Activated naive CD4-positive, alpha-beta T cell treated with anti-CD3 and anti-CD28 coated beads for 36 hours (primary cell): ENCODE measurements at places on chromosomes 16 and 17. TPM values are rescaled to one million over a fixed set of nuclear protein-coding genes. Genes with fewer than 3 reads are reported as not detected.

Gene EXOC7
- 43.5 TPM for total RNA-seq

Gene TNFRSF17
- total RNA-seq, result not detected

- peaks cover 87% of the 10 kb centered on the region for H3K4me1 ChIP-seq
- H3K36me3 ChIP-seq, result peaks cover 25% of the 10 kb centered on the region
- peak; percentile 7 for DNase-seq
- no peaks in the 10 kb centered on the region for H3K27me3 ChIP-seq
- peak overlapping the region; percentile 21 for H3K4me3 ChIP-seq
Observed at GRCh38 chr17:80781807-80782277, 209.8 kb upstream of the CHMP6 start.

Gene TBX2
- not detected for total RNA-seq

Gene TSPOAP1
- 20.0 TPM for total RNA-seq

- no peaks in the 10 kb centered on the region for H3K36me3 ChIP-seq
- no peaks in the 10 kb centered on the region for H3K4me1 ChIP-seq
- no peak overlapping the region for H3K4me3 ChIP-seq
- no peak for DNase-seq
Observed at GRCh38 chr17:12853921-12854320, 64.6 kb downstream of the ARHGAP44 start.

DNA sequence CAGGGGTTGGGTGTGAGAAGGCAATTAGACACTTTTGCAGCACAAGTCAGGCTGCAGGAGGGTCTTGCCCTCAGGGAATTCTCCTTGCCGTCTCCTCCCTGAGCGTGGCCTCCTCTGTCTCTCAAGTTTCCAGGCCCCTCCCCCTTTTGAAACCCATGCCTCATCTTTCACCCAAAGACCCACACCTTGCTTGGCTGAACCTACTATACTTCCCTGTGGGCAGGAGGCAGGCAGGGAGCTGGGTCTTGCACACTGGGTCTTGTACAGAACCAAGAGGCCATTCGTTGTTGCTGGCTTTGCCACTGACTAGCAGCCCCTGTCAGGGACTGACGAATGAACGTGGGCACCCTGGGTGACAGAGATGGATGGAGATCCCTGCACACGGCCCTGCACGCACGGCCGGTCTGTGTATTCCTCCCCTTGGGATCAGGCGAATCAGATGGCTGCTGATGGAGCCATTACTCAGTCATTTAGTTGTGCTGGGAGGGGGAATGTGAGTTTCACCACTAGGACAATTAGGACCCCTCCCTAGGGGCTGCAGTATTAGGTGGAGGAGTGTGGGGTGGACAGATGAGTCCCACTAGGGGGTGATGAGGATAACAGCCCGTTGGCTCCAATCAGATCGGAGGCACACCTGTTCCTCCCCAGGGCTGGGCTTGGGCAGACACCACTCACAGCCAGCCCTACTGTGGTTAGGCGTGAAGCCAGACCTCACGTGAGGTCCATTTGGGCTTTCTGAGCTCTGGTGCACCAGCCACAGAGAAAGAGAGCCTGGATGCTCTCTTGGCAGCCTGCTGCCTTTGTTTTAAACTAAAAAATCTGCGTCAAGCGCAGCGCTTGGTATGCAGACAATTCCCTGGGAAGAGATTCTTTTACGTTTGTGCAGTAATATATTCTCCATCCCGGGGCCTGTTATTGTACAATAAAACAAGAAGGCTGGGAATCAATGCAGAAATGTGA lies 167.7 kb upstream of the WSCD1 start:
- no peaks in the 10 kb centered on the region for H3K36me3 ChIP-seq
- no peak for DNase-seq
- H3K27ac ChIP-seq, result no peak overlapping the region
- peaks cover 4% of the 10 kb centered on the region for H3K4me1 ChIP-seq
- H3K4me3 ChIP-seq, result no peak overlapping the region

DNA sequence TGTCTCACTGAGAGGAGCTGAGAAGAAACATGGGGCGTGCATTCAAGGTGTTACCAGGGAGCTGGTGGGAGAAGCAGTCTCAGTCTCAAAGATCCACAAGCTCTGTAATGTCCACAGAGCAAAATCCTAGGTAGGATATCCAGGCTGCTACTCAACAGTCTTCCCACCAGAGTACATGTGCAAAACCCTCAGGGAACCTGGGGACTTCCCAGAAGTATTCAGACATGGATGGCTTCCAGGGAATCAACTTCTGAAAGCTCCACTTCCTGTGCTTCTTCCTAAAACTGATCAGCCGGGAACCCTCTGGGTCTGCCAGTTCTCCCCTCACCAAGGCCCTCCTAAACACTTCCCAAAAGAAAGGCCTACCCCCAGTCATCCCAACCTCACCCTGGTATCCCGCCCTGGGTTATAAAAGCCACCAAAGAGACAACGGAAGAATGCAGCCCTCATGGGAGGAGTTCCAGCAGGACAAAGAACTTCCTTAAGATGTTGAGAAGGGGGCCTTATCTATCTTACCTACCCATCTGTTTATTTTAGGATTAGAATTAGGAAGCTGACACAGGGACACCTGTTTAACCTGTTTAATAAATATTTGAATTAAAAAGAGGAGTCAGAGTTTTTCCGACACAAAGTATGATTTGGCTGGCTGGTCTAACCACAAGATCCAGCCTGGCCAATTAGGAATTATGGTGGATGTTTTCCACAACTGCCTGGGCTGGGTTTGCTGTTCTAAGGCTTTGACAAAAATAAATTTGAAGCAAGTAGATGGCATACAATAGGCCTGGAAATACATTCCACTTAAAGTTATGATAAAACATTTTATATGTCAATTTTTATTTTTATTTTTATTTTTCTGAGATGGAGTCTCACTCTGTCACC lies 37.0 kb downstream of the CUEDC1 start:
- no peak overlapping the region for H3K27ac ChIP-seq
- no peak for DNase-seq
- no peaks in the 10 kb centered on the region for H3K4me1 ChIP-seq
- H3K4me3 ChIP-seq, result no peak overlapping the region
- no peaks in the 10 kb centered on the region for H3K27me3 ChIP-seq

Gene CENPT
- 43.7 TPM for total RNA-seq

DNA sequence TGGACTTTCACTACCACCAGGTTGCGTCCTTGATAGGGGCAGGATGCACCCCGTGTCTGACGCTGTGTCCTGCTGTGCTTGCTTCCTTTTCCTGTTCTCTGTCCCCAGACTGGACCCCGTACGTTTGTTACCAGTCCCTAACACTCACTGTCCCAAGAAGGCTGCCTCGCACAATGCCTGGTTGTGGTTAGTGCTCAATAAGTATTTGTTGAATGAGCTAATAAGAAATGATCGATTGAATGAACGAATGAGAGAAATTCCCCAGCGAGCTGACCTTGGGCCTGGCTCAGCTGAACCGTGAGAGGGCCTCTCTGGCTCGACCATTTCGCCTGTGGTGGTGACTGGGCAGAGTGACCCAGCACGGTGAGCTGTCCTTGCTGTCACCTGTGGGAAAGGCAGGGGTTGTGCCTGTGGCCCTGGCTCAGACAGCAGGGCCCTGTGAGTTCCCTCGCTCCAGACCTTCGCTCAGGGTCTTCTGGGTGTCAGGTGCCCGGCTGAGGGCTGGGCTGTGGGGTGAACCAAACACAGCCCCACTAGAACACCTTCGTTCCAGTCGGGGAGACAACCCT lies 20.9 kb downstream of the CMIP start:
- no peaks in the 10 kb centered on the region for H3K27me3 ChIP-seq
- H3K27ac ChIP-seq, result no peak overlapping the region
- H3K4me3 ChIP-seq, result no peak overlapping the region
- peaks cover 71% of the 10 kb centered on the region for H3K4me1 ChIP-seq
- DNase-seq, result no peak
- peaks cover 3% of the 10 kb centered on the region for H3K36me3 ChIP-seq

Gene KRTAP4-9
- not detected for total RNA-seq

Gene TEKT1
- total RNA-seq, result not detected

- peak overlapping the region; percentile 76 for H3K27ac ChIP-seq
- peak; percentile 24 for DNase-seq
- H3K4me1 ChIP-seq, result peaks cover 43% of the 10 kb centered on the region
- H3K4me3 ChIP-seq, result peak overlapping the region; percentile 30
Observed at GRCh38 chr17:49387498-49388289, 25.6 kb upstream of the ZNF652 start.

GRCh38 chr16:52647588-52647987 lies 100.6 kb upstream of the TOX3 start:
- no peaks in the 10 kb centered on the region for H3K27me3 ChIP-seq
- H3K4me1 ChIP-seq, result no peaks in the 10 kb centered on the region
- H3K4me3 ChIP-seq, result no peak overlapping the region
- no peak overlapping the region for H3K27ac ChIP-seq
- no peaks in the 10 kb centered on the region for H3K36me3 ChIP-seq

GRCh38 chr16:70786020-70786755 lies 14.8 kb downstream of the VAC14 start:
- no peaks in the 10 kb centered on the region for H3K27me3 ChIP-seq
- H3K36me3 ChIP-seq, result peaks cover 20% of the 10 kb centered on the region
- DNase-seq, result no peak
- no peak overlapping the region for H3K27ac ChIP-seq

DNA sequence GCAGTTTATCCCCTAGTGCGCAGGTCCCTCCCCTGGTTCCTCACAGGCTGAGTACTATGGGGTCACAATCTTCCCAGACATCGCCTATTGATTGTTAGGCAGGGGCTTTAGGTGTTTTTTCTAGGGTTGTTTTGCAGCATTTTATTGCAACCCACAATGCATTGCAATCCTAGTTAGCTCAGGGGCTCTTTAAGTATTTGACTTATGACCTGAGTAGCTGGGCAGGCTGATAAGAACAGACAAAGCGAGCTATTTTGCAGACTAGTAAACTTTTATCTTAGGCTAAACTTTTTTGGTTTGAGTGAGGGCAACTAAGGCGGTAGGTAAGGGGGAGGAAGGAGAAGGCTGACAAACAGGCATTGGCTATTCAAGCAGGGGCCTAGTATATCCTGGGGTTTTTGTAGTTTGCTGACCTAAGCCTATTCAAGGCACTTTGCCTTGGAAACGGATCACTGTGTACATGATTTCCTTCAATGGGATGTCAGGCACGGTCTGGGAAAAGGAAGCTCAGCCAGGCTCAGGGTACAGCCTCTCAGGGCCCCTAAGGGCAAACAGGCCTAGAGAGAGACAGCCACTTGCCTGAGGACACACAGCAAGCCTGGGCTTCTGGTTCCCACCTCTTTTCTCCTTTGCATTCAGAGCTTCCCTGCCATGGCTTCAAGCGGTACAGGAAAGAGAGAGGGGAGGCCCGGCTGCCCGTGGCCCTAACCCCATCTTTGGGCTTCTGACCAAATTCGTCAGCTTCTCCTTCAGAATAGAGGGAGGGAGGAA lies 6.4 kb downstream of the DRC7 start:
- DNase-seq, result no peak
- no peaks in the 10 kb centered on the region for H3K27me3 ChIP-seq
- H3K27ac ChIP-seq, result no peak overlapping the region
- H3K4me1 ChIP-seq, result no peaks in the 10 kb centered on the region
- no peaks in the 10 kb centered on the region for H3K36me3 ChIP-seq

DNA sequence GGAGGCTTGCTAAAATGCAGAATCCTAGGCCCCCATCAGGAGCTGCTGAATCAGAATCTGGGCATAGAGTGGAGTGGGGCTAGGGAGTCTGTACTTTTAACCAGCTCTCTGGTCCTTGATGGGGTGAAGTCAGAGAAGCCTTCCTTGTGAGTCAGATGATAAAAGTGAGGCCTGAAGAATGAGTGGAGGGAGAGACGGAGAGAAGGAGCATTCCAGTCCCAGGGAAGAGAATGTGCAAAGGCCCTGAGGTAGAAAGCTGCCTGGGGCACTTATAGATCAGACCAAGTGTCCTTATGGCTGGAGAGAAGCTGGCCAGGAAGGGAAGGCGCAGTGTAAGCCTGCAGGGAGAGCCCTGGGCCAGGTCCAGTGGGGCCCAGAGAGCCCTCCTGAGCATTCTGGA lies 235.1 kb upstream of the NLRP1 start:
- no peak for DNase-seq
- H3K27ac ChIP-seq, result no peak overlapping the region
- no peak overlapping the region for H3K4me3 ChIP-seq
- no peaks in the 10 kb centered on the region for H3K36me3 ChIP-seq
- peaks cover 10% of the 10 kb centered on the region for H3K27me3 ChIP-seq

Gene KRT20
- total RNA-seq, result not detected

DNA sequence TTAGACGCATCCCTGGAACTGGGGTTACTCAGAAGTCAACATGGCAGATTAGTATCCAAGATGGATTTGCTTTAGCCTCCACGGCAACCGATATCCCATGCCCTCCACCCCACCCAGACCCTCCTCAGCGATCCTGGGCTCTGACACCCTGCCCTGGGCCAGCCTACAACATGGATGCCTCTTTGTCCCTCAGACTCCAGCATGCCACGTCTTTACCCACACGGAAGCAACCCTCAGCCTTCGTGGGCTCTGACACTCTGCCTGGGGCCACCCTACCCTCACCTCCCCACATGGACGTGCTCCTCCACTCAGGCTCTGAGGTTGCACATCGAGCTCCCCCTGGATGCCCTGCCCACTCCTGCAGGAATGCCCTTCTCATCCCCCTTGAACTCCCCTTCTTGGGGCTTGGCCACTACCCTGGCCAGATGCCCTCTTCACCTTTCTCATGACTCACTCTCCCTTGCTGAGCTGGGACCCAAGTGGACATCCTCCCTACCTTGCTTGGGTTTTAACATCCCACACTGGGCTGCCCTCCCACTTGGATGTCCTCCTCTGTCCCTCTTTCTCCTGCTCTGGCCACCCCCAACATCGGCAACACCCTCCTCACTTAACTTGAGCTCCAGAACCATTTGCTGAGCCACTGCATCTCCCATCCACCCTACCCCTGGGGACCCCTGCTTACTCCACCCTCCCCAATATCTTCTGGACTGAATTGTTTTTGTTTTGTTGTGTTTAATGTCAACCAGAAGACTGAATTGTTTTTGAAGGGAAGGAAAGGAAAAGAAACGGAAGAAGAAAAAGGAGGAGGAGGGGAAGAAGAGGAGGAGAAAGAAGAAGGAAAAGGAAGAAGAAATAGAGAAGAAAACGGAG lies 18.3 kb upstream of the TMEM92 start:
- no peak for DNase-seq
- H3K27me3 ChIP-seq, result peaks cover 6% of the 10 kb centered on the region
- H3K4me1 ChIP-seq, result no peaks in the 10 kb centered on the region

GRCh38 chr16:55508271-55508921 lies 476 bp upstream of the LPCAT2 start:
- H3K27me3 ChIP-seq, result peaks cover 40% of the 10 kb centered on the region
- H3K27ac ChIP-seq, result no peak overlapping the region
- H3K4me1 ChIP-seq, result peaks cover 10% of the 10 kb centered on the region
- peak overlapping the region; percentile 43 for H3K4me3 ChIP-seq
- no peak for DNase-seq

GRCh38 chr17:50638966-50639713 lies 4.5 kb downstream of the ABCC3 start:
- no peak overlapping the region for H3K27ac ChIP-seq
- no peaks in the 10 kb centered on the region for H3K4me1 ChIP-seq
- H3K4me3 ChIP-seq, result no peak overlapping the region
- DNase-seq, result no peak

Gene CES3
- total RNA-seq, result 0.17 TPM
